ENCODE measurements at places on chromosomes 13 and 19.
A peak's percentile ranks its signal among the peaks of the same experiment; 100 is the strongest.

DNA sequence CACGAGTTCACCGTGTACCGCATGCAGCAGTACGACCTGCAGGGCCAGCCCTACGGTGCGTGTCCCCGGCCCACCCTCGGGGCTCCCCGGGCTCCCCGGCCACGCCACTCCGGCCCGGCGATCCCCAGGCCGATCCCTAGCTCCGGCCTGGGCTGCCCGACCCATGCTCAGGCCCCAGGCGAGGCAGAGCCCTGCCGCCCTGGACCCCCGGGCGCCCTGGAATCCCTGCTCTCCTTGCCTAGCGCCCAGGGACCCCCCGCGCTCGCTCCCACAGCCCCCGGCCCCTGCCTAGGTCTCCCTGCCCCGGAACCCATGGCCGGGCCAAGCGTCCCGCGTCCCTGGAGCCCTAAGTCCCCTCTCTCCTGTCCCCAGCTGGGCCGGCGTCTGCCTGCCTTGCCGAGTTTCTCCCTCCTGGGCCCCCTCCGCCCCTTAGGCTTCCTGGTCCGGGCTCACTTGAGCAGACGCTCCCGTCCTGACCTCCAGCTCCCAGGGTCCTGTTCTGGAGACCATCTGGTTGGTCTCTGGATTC, 494 bp downstream of the NCLN start:
- no peak for DNase-seq

DNA sequence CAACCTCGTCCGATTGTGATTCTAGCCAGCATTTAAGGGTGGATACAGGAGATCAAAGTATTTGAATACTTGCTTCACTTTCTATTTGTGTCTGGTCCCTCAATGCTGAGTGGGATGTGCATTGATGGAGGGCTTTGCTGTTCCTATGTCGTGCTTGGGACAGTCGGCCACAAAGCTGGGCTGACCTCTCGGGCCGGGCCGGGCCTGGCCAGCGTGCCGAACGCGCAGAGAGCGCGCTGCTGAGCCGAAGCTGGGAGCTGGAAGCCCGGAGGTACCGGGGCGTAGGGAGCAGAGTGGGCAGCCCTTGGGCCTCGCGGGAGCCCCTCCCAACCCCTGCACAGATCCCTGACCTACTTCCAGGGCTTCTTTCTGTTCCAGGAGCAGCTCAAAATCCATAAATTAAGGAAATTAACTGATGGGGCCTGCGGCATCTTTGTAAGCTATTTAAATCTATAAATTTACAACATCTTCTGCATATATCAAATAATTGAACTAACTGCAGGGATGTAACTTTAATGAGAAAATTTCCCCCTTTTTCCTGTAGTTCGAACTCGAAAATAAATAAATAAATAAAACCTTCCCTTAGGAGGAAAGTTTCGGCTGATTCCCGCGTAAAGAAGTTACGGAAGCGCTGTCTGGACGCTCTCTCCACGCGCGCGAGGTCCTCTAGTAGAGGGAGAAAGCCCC, 1.8 kb upstream of the KCTD15 start:
- no peak for DNase-seq

DNA sequence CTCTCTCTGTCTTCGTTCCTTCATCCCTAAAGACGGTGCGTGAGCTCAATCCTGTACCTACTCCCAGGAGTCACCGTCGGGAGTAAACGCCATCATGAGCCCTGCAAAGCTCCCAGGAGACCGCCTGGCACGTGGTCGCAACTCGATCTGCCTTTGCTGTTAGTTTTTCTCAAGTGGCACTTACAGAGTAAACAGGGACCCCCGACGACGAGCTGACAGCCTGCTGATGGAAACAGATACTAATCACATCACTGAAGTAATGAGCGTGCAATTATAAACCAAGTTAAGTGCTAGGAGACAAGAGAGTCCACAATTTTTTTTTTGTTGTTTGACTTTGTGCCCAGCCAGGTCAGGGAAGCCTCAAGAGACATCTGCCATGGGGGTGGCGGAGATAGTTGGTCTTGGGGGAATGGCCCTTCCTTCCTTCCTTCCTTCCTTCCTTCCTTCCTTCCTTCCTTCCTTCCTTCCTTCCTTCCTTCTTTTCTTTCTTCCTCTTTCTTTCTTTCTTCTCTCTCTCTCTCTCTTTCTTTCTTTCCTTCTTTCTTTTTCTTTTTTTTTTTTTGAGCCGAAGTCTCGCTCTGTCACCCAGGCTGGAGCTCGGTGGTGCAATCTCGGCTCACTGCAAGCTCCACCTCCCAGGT, 23.6 kb downstream of the CACNG6 start:
- DNase-seq, result no peak

GRCh38 chr19:48728911-48729664, 9.6 kb upstream of the MAMSTR start:
- DNase-seq, result no peak

DNA sequence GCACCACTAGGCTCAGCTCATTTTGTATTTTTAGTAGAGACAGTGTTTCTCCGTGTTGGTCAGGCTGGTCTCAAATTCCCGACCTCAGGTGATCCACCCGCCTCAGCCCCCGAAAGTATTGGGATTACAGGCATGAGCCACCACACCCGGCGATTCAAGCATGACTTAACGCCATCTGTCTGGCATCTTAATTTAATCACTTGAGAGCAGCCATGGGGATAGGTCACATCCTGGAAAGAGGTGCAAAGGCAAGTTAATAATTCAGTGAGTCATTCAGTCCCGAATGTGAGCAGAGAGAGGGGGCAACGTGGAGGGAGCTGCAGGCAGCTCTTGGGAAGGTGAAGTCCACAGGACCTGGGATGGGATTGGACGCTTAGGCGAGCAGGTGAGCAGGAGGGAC, 31.7 kb upstream of the USP29 start:
- no peak for DNase-seq

DNA sequence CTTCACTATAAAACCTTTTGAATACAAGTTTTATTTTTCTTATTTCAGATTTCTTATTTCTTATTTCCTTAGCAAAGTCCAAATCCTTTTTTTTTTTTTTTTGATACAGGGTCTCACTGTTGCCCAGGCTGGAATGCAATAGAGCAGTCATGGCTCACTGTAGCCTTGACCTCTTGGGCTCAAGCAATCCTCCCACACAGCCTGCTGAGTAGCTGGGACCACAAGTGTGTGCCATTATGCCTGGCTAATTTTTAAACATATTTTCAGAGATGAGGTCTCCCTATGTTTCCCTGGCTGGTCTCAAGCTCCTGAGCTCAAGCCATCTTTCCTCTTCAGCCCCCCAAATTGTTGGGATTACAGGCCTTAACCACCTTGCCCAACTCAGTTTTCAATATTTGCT, 334.3 kb downstream of the DLEU7 start:
- DNase-seq, result no peak

GRCh38 chr13:59873309-59873708, 290.4 kb downstream of the DIAPH3 start:
- no peak for DNase-seq

DNA sequence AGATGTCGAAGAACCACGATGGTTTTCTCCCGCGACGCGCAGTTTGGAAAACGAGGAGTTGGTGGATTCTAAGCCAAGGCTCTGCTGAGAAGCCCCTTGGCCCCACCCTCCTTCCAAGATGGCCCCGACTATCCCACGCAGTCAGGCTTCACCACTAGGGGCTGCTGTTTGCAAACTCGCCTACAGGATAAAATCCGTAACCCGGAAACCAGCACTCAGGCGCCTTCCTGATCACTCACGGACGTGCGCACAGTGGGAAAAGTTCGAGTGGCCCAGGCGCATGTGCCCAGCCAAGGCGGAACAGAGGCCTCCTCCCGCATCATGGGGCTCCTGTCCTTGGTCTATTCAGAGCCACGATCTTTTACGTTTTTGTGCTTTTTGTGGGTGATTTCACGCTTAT, 19.2 kb upstream of the UQCR11 start:
- DNase-seq, result no peak

GRCh38 chr19:10737722-10738121, 19.8 kb downstream of the DNM2 start:
- DNase-seq, result no peak

DNA sequence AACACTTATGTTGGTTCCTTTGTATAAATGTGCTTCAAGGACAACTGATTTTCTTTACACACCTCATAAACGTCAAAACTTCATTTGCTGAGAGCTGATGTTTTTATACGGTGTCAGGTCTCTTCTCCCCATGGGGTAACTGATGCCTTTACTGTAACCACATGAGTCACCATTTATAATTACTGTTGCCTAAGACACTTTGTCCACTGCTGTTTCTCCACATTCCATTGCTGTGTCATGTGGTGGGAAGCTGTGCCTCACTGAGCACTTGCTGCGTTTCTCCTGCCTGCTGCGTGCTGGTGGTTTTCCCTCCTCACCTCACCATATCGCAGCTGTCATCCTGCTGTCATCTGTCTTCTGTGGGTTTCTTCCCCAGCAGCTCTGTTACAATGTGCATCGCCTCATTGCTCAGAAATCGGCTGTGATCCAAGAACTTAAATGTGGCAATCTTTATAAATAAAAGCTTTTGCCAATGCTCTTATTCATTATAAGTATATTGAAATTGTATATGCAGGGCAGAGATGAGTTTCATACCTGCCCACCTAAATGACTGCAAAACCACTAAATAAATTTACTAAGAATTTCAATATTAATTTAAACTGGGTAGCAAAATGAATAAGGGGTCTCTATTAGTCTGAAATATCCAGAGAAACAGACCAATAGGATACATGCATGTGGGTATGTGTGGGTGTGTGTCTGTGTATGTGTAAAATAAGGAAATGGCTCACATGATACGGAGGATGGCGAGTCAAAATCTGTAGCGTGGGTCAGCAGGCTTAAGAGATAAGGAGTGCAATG, 547.0 kb upstream of the SLITRK5 start:
- peak; percentile 72 for DNase-seq

- DNase-seq, result no peak
These were observed 275.6 kb downstream of the TSHZ3 start for GRCh38 chr19:31073485-31074198.

DNA sequence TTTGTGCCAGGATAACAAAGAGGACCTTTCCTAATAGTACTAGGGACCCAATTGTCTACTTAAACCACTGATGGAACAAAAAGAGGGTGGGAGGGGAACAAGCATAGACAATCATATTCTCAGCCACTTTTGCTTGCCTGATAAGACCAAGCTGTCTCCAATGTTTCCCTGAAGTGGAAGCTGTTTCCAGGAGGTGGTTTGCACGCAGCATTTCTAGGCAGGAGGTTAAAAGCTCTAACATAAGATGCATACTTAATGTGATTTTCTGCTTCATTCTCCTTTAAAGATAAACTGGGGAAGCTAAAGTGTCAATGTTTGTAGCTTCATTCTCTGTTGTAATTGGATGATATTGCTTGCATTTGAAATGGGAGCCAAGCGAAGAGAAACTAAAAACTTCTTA, 442.9 kb downstream of the HS6ST3 start:
- DNase-seq, result no peak

- peak; percentile 28 for DNase-seq
These were observed 1.4 kb downstream of the DCUN1D2 start for GRCh38 chr13:113489171-113489548.

GRCh38 chr13:47511647-47512046, 489.4 kb downstream of the SUCLA2 start:
- no peak for DNase-seq

GRCh38 chr13:114127473-114128347, 4.7 kb downstream of the RASA3 start:
- no peak for DNase-seq

DNA sequence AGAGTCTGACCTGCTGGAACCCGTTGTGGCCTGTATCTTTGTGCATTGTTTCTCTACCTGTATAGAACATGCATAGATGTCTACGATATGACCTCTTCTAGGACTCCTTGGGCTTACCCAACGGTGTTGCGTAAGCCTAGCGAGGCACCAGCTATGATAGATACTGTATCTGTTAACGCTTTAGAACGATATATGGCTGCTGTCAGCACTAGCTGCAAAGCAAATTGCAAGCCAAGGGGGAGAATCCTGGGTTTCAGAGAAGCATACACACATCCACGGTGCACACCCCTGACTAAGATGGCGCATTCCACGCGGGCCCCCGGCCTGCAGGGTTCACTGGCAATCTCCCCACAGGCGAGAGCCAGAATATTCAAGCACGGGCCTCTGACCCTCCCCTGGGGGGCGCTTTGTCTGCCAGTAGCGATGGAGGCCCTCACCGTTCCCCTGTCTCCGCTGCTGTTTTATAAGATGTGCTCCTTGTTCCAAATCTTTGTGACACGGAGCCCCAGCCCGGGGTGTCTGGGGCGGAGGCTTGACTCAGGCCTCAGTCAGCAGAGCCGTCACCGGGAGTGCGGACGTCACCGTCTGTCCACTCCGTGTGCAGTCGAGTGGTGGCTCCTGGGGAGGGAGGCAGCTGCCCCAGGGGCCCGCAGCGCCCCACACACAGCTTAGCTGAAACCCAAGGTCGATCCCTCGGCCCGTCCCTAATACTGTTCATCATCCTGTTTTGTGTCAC, 12.9 kb upstream of the RPS15 start:
- no peak for DNase-seq

- no peak for DNase-seq
These were observed 17.0 kb downstream of the KL start for GRCh38 chr13:33033051-33033812.

DNA sequence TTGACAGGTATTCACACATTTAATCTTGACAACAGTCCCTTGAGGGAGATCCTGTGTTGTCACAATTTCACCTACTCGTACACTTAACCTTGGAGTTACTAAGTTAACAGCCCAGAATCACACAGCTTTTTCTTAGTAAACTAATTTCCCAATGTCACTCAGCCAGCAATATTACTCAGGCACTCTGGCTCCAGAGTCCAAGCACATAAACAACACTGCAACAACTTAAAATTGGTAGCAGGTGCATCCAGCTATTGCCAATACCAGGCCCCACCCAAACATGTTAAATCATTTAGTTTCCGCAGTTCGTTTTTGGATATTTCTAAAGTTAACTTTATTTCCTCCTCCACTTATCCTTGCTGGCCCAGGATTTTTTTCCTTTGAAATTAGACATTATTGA, 32.7 kb downstream of the LIG4 start:
- no peak for DNase-seq

DNA sequence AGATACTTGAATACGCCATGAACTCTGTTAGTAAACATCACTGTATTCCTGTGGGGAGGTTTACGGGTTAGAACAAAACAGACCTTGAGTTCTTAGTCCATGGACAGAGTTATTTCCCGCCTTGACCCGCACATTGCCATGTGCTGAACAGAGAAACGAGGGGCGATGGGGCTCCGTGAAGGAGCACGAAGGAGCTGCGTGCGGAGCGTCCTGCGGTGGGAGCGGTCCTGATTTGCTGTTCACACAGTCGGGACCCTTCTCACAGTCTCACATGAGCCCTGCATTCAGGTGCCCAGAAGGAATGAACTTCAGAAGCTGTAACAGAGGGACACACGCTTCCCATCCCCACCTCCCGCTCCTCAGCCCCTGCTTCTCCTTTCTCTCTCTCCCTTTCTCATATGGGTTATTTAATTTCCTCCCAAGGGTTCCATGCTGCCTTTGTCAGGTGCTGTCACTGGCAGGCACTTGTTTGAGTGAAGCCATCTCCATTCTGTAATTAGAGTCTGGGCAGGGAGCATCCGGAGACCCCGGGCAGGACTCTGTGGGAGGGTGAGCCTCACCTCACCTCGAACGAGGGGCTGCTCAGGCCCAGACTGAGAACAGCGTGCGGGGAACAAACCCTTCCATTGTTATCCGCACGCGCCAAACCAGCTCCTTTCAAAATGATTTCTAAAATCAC, 76.9 kb downstream of the TEX29 start:
- DNase-seq, result no peak

Measured in SHP77 (cell line).